ENCODE measurements at places on chromosomes 6 and 20.

DNA sequence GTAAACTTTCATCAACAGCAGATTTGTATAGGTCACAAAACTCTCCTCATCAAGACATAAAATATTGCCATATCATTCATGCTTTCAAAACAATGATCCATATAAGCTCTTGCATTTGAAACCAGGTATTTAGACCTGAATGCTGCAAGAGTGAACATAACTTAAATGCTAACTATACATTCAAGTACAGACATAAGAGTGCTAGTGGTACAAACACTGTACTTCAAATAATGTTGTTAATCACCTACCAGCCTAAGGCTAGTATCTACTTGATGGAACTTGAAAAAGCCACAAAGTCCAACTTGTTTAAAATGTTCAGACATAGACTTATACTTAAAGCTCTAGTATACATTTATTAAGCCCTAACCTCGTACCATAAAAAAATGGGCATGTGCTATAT, 16.0 kb upstream of the GSTA2 start:
- DNase-seq = no peak

GRCh38 chr6:44256775-44257024, 628 bp downstream of the SLC35B2 start:
- DNase-seq = no peak

DNA sequence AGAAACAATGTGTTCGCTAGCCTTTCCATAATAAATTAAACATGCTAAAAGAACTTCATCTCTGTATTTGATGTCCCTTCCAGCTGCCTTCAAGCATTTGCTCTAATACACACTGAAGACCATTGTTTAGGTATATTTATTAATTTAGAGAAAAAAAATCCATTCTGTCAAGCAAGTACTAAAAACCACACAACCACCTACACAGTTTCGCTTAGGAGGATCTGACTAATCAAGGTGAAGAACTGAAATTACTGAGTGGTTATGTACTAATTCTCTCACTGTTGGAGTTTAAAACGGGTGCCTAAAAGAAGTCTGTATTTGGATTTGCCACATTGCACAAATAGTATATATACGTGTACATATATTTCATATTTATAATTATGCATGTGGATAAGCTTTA, 58.9 kb downstream of the GMDS start:
- DNase-seq = no peak

DNA sequence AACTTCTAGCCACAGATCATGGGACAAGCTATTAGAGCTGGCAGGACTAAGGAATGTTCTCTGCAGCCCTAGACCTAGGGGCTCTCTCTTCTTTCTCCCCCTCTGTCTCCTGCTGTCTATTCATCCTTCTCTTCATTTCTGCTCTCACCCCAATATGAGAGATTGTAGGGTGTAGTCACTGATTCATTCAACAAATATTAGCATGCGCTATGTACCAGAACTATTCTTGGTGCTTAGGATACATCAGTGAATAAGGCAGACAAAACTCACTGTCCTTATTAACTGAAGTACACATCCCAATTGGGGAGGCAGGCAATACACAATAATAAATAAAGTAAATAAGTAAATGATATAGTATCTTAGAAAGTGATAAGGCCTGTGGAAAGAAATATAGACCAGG, 14.7 kb upstream of the SIRPB2 start:
- DNase-seq = no peak

DNA sequence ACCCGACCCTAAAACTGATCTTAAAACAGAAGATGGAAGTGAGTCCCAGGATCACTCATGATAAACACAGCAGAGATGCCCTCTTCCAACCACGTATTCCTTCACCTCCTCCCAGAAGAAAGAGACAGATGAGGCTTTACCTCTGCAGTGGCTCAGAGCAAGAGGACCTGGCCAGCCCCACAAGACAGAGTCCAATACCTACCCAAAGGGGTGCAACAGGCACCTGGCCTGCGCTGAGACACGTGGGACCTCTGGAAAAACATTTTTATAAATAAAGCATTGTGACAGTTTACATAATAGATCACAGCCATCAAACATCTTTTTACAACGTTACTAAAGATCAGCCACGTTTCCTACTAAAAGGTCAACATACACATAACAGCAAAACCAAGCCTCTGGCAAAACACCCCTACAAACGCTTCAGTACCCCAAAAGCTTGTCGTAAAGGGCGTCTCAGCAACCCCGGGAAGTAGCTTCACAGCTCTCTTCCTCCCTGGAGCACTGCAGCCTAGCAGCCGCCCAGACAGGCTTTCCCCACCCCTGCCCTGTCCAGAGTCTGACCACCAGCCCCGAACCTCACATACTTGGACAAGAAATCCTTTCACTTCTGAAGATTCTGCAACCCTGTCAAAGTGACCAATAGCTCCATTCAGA, 2.9 kb downstream of the TAF4 start:
- DNase-seq = no peak
